Hematopoietic multipotent progenitor cell treated with erythropoietin and hydrocortisone succinate and interleukin-3 and kit ligand, for 6 days (in vitro differentiated cells): ENCODE measurements at places on chromosomes 16 and 17.

- DNase-seq = no peak
These were observed 287.5 kb upstream of the EEF2KMT start for GRCh38 chr16:5385115-5385514.

GRCh38 chr17:596763-597644 lies 117.6 kb downstream of the VPS53 start:
- peak; percentile 82 for DNase-seq

DNA sequence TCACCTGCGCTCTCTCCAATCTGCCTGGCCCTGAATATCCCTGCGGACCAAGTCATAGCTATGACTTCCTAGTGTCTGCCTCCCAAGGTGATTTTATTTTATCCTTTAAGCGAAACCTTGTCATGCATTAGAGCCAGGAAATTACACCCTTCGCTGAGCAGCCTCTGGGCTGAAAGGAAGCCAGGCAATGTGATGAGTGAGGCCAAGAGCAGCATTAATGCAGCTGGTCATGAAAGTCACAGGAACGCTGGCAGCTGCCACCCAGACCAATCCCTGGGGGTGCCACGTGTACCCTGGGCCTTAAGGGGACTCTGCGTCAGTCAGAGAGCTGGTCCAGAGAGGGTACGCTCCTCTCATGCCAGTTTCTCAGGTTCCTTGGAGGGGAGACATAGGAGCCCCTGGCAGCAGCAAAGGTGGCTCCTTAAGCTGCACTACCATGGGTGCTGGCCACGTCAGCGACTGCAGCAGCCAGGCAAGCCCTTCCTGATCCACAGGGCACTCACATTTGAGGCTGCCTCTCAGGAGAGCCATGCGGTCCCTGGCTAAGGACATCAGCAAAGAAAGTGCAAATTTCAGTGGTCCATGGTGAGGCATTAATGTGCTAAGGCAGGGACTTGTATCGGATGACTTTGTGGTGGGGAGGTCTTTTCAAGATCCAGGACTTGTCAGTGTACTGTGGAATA lies 42.7 kb upstream of the WSCD1 start:
- DNase-seq = no peak

GRCh38 chr16:67052399-67052798 lies 23.4 kb downstream of the CBFB start:
- no peak for DNase-seq

DNA sequence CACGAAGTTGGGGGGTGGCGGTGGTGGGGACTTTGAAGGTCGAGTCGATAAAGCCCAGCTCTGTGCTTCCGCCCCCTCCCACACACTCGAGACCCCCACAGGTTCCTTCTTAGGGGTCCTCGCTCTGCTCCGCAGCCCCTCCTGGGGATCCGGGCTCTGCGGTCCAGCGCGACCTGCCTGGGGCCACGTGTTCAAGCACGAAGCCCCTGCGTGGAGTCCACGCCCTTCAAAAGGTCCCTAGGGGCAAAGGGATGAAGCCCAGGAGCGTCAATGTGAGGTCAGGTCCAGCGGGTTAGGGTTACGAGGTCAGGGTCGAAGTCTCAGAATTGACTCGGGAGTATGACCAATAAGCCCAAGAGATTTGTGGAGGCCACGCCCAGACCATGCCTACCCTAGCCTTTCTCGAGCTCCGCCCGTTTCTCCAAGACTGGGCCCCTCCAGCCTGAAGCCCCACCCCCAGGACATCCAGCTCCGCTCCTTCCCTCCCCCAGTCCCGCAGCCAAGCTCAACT lies 786 bp upstream of the CACNA1G start:
- peak; percentile 72 for DNase-seq

- DNase-seq = no peak
These were observed 2.8 kb downstream of the CCL22 start for GRCh38 chr16:57361404-57361803.

DNA sequence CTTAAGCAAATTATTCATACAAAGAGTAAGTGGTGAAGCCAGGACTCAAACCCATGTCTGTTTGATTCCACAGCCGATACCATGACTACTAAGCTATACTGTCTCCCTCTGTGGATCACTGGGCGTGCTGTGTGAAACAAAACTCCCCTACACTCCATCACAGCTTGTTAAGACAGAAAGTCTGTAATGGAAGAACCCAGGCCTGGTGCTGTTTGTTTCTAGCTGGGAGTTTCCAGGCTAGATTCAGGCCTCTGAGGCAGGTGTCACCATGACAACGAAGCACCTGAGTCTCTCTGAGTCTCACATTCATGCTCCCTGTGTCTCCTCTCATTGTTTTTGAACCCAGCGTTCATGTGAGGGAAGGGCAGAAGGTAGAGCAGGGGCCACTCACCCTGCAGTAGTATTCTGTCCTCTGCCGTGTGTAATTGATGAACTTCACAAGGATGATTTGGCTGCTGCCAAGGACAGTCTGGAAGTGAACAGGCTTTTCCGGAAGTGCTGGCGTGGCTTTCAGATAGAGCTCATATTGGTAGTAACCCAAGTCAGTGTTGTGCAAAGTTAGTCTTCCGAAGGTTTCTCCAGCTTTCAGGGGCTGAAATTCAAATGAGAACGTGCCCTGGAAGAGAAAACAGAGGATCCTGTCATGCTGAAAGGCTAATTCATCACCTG lies 8.6 kb upstream of the VAC14 start:
- no peak for DNase-seq

GRCh38 chr17:20986767-20987510 lies 55.9 kb downstream of the USP22 start:
- no peak for DNase-seq

DNA sequence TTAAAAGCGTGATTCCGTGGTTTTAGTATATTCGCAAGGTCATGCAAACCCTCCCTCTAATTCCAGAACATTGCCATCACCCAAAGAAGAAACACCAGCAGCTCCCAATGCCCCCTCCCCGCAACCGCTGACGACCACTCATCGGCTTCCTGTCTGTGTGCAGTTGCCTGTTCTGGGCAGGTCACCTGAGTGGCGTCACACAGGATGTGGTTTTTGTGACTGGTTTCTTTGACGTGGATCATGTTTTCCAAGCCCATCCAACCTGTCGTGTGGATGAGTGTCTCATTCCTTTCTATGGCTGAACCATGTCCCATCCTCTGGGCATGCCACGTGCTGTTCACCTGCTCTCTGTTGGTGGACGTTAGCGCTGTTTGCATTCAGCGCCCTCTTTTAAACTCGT lies 8.2 kb upstream of the ATP2C2 start:
- DNase-seq = no peak

- no peak for DNase-seq
These were observed 16.6 kb downstream of the MRTFB start for GRCh38 chr16:14087590-14088154.

GRCh38 chr17:55478971-55479370 lies 32.3 kb downstream of the SMIM36 start:
- no peak for DNase-seq
